SK-MEL-5 (cell line): ENCODE measurements at places on chromosomes 16 and 17. TPM values are rescaled to one million over a fixed set of nuclear protein-coding genes. Genes with fewer than 3 reads are reported as not detected.

Gene KCTD19
- 0.19 TPM in 1 of 2 replicates, not detected in the other for total RNA-seq

Gene WNK4
- total RNA-seq, result 0.21 and 0.53 TPM in 2 replicates

Gene GPRC5B
- total RNA-seq, result 38.2 and 49.2 TPM in 2 replicates

Gene TMEM204
- not detected in 2 replicates for total RNA-seq

Gene DLX4
- 1.1 and 1.4 TPM in 2 replicates for total RNA-seq

Gene ACSM2A
- not detected in 2 replicates for total RNA-seq

Gene KLHL10
- total RNA-seq, result not detected in 2 replicates

Gene TBC1D3H
- total RNA-seq, result not detected in 2 replicates

Gene PLXDC1
- total RNA-seq, result 0.43 and 0.48 TPM in 2 replicates

Gene CCL1
- not detected in 2 replicates for total RNA-seq

Gene MRC2
- total RNA-seq, result 7.6 and 8.0 TPM in 2 replicates

Gene CCL5
- 0.29 TPM in 1 of 2 replicates, not detected in the other for total RNA-seq

Gene PCTP
- total RNA-seq, result 51.6 and 51.8 TPM in 2 replicates

Gene NECAB2
- total RNA-seq, result 0.43 TPM in 1 of 2 replicates, not detected in the other

Gene TNRC6C
- total RNA-seq, result 6.9 and 7.5 TPM in 2 replicates

Gene TEKT5
- total RNA-seq, result 1.4 TPM in 1 of 2 replicates, not detected in the other

Gene CCL16
- total RNA-seq, result not detected in 2 replicates

Gene XYLT1
- 21.1 and 23.3 TPM in 2 replicates for total RNA-seq

Gene CES1
- 2.3 and 2.6 TPM in 2 replicates for total RNA-seq

Gene KRT31
- total RNA-seq, result not detected in 2 replicates

Gene RNF222
- not detected in 2 replicates for total RNA-seq

Gene KRTAP2-4
- total RNA-seq, result not detected in 2 replicates

Gene KRTAP9-1
- total RNA-seq, result not detected in 2 replicates

Gene NPIPB2
- total RNA-seq, result 0.61 and 1.2 TPM in 2 replicates

Gene MEIOB
- 0.48 TPM in 1 of 2 replicates, not detected in the other for total RNA-seq

Gene KREMEN2
- 3.7 and 4.5 TPM in 2 replicates for total RNA-seq

Gene HSPB9
- total RNA-seq, result not detected in 2 replicates

Gene ITGAD
- total RNA-seq, result 0.13 TPM in 2 replicates

Gene TEX19
- 0.05 and 0.19 TPM in 2 replicates for total RNA-seq

Gene CDH11
- not detected in 2 replicates for total RNA-seq

Gene CCL4L2
- not detected in 2 replicates for total RNA-seq

Gene BICDL2
- total RNA-seq, result 0.24 and 0.29 TPM in 2 replicates

Gene SEPTIN12
- not detected in 2 replicates for total RNA-seq

Gene PEX12
- total RNA-seq, result 8.6 and 9.1 TPM in 2 replicates

Gene EPX
- total RNA-seq, result 0.27 TPM in 1 of 2 replicates, not detected in the other

Gene GCSH
- total RNA-seq, result 55.2 and 62.6 TPM in 2 replicates

Gene CCL17
- 1.8 and 2.1 TPM in 2 replicates for total RNA-seq

Gene ATP1B2
- total RNA-seq, result 0.27 and 0.85 TPM in 2 replicates

Gene P3H4
- total RNA-seq, result 29.9 and 31.2 TPM in 2 replicates
